ENCODE measurements at places on chromosomes 5 and 9.
A peak's percentile ranks its signal among the peaks of the same experiment; 100 is the strongest.

- peak; percentile 90 for DNase-seq
Observed at GRCh38 chr5:58188262-58188651, 271.6 kb downstream of the PLK2 start.

DNA sequence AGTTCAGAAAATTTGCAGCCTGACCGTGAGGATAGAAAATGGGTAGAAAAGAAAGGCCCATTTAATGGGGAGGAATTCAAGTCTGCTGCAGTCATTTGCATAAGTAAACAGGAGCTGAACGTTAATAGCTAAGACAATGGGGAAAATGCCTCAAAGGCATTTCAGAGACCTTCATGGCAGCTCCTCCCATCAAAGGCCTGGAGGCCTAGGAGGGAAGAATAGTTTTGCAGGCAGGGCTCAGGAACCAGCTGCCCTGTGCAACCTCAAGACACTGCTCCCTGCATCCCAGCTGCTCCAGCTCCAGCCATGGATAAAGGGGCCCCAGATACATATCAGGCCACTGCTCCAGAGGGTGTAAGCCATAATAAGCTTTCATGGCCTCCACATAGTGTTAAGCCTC, 32.2 kb upstream of the CDH18 start:
- no peak for DNase-seq

- no peak for DNase-seq
Observed at GRCh38 chr5:154342211-154342610, 103.6 kb upstream of the SAP30L start.

DNA sequence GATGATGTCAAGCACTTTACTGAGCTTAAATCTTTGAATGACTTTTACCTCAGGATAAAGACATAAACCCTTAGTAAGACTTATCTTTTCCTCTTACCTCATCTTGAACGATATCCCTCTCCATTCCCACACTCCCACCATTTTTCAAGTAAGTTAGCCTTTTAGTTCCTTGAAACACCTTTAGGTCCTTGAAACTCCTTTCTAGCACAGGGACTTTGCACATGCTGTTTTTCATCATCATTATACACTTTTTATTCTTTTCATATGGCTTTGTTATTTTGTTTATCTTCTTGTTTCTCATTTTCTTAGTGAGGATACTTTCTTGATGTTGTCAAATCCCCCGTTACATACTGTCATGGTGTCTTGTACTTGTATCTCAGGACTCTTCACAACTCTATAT, 24.8 kb downstream of the YTHDC2 start:
- no peak for DNase-seq

GRCh38 chr5:6424110-6424659, 24.5 kb upstream of the UBE2QL1 start:
- no peak for DNase-seq

DNA sequence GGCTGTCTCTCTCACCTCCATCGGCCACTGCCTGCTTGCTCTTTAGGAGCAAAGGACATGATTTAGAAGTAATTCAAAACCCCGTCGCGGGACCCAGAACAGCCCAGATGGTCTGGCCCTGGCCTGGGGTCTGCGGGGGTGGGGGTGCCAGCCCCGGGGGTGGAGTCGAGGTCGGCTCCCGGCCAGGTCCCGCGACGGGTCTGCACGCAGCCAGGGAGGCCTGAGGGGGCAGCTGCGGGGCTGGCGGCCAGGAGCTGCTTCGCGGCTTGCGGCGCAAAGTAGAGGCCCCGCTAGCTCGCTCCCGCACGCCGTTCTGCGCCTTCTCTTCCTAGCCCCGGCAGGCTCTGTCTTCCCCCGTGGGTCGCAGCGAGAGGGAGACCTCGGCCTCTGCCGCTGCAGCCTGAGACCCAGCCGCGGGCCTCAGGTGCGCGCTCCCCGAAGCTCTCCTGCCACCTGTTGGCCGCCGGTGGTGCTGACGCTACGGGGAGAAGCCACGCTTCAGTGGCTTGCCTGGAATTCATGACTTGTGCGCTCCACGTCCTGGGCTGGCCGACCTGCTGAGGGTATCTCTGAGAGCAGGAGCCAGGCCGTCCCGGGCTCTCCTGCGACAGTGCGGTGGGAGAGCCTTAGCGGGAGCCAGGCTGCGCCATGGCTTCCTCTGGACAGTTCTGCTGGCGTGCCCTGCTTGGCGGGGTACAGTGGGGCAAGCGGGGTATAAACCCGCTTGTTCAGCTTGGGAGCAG, 157.2 kb upstream of the PITX1 start:
- peak; percentile 89 for DNase-seq
